ENCODE measurements at places on chromosomes 12 and 14.

GRCh38 chr14:103628684-103629502, at the start of gene KLC1:
Gene KLC1, plus strand, starts transcription at chr14:103629211. Its CDS starts 25,354 bp downstream, at chr14:103654565.
- DNase-seq = peak; percentile 91

GRCh38 chr12:130764475-130765185, 48.5 kb upstream of the RIMBP2 start:
- DNase-seq = no peak

GRCh38 chr12:111285200-111285599, 83.7 kb downstream of the PHETA1 start:
- no peak for DNase-seq

GRCh38 chr12:54641554-54641953, 6.6 kb downstream of the DCD start:
- no peak for DNase-seq

GRCh38 chr14:30657606-30658163, 35.6 kb downstream of the SCFD1 start:
- DNase-seq = no peak

- no peak for DNase-seq
Measured at GRCh38 chr14:64955297-64955696, 12.8 kb upstream of the GPX2 start.

- no peak for DNase-seq
Measured at GRCh38 chr12:69583203-69583602, 2.1 kb upstream of the CCT2 start.

DNA sequence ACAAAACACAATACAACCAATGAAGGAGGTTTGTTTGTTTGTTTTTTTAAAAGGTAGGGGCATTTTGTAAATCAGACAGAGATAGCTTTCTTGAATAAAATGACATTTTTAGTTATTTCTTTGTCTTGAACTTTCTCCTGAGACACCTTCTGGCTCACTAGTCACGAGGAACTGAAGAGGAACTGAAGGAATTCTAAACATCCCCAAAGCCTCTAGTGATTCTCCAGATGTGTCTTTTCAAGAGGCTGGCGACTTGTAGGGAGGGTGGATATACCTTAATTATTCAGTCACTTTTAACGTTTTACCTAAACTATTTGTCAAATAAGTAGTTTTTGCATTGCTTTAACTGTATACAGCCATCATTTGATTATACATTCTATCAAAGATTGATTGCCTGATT, 211.2 kb upstream of the LRIG3 start:
- DNase-seq = no peak

DNA sequence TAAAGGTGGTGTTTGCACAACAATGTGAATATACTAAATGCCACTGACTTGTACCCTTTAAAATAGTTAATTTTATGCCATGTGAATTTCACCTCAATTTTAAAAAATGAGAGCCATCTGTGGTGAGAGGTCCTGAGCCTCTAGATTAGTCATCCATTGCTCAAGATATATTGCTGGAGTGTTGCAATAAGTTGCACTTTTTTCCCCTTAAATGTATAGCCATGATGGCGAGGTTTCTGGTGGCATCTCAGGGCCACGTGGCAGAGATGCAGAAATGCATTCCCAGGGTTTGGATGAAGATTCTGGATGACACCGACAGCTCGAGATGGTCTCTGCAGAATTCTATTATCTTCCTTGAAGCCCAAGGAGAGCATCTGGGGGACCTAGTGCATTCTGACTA, 153.7 kb downstream of the AACS start:
- DNase-seq = no peak

- no peak for DNase-seq
Measured at GRCh38 chr12:58967561-58967960, 47.3 kb upstream of the LRIG3 start.

DNA sequence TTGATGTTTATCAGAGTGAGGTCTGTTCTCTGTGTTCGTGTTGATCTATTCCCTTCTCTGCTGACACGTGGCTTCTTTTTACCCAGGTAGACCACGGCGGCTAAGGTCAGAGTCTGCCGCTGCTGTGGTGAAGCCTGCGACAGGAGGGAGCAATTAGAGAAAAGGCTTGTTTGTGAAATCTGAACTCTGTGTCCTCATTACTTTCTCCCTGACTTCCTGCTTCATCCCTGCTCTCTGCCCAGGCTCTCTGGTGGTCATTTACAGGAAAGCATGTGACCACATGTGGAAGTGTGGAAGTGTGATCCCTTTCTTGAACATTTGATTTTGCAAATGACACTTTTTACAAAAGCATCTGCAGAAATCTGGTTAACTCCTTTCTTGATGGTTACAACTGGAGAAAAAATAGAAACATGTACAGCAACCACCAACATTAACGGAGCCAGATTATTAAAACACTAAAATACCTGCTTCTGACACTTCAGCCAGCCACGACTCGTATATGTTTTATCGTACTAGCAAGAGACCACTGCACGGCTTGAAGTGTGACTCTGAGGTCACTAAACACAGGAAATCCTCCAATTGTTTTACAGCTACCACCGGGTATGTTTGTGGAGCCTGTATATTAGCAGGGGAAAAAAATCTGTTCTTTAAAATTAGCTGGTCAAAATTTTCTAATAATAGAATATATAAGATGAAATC, 388.6 kb upstream of the TMPO start:
- no peak for DNase-seq

DNA sequence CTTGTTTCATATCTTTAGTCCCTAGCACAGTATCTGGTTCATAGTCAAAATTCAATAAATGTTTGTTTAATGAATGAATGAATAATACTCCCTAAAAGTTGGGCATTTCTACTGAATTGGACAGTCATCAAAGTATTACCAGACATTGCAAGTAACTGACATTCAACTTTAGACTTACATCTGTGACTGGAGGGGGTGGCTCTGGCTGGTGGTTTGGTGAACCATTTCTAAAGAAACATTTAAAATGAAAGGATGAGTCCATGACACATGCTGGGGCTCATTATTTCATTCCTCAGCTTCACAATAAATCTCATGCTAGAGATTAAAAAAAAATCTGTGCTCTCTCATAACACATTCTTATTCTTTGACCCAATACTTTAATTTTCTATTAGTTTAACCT, 20.6 kb upstream of the CSRNP2 start:
- no peak for DNase-seq

- no peak for DNase-seq
Measured at GRCh38 chr14:93797071-93797470, 8.8 kb upstream of the PRIMA1 start.

GRCh38 chr14:32980902-32981501, 42.3 kb downstream of the NPAS3 start:
- no peak for DNase-seq

- DNase-seq = no peak
Measured at GRCh38 chr12:130199581-130200390, 37.5 kb downstream of the FZD10 start.

DNA sequence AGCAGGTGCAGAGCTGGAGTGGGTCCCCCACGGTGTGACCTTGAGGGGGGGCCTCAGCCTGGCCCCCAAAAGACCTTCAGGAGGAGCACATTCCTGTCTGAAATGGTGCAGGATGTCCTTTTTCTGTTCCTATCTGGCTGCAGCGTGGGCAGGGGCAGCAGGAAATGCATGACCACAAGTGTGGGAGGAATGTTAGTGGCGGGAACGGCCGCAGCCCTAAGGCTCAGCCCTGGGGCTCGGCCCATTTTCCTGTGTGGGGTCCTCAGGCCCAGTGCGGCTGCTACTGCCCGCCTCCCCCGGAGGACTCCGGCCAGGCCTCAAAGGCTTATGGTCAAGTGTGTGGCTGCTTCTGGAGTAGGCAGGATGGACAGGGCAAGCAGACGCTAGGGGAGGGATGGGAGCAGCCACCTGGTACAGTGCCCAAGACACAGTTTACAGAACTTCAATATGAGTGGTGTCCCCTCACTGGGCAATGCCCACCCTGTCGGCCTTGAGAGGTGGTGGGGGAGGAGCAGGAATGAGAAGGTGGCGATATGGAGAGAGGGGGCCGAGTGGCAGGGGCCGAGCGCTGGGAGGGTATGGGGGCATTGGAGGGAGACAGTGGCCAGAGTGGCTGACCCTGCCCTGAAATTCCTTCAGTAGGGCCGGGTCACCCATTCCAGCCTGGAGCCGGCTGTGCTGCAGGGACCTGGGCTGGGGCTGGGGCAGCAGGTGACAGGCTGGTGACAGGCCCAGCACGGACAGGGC, 137.4 kb downstream of the CALM1 start:
- DNase-seq = no peak

DNA sequence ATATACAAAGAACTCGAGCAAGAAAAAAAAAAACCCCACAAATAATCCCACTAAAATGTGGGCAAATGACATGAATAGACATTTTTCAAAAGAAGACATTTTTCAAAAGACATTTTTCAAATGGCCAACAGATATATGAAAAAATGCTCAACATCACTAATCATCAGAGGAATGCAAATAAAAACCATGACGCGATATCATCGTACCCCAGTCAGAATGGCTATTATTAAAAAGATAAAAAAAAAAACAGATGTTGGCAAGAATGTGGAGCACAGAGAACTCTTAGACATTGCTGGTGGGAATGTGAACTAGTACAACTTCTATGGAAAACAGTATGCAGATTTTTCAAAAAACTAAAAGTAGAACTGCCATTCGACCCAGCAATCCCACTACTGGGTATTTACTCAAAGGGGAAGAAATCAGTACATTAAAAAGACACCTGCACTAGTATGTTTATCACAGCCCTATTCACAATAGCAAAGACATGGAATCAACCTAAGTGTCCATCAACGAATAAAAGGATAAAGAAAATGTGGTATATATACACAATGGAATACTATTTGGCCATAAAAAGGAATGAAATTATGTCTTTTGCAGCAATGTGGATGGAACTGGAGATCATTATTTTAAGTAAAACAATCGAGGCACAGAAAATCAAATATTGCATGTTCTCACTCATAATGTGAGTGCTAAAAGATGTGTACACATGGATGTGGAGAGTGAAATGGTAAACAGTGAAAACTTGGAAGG, 16.3 kb downstream of the ZBTB39 start:
- DNase-seq = no peak

Data from GM10248 (cell line).